NCI-H1436 treated with DMSO at 0.1 percent for 48 hours (cell line): ENCODE measurements at places on chromosomes 16 and 17.

GRCh38 chr17:13410874-13411273, 190.9 kb downstream of the HS3ST3A1 start:
- no peak for DNase-seq

GRCh38 chr16:67252609-67253497, 4.1 kb downstream of the SLC9A5 start:
- DNase-seq = no peak

GRCh38 chr16:75996491-75996890, 270.2 kb upstream of the CPHXL start:
- DNase-seq = no peak

- no peak for DNase-seq
Measured at GRCh38 chr17:12900474-12900873, 111.2 kb downstream of the ARHGAP44 start.

DNA sequence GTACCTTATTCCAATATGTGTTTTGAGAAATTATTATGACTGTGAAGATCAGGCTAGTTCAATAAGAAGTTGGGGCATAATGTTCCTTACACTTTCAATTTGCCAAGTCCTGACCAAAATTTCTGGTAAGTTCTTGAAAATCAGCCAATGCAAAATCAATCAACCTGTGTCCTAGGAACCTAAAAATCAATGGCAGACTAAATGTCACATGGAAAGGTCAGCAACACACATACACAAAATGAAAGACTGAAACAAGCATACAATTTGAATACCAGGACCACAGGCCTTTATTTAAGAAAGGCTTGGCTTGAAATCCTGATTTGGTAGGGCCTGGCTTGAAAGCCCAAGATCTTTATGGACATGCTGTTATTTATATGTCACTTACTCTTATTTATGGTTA, 155.5 kb upstream of the ZKSCAN2 start:
- DNase-seq = no peak

- DNase-seq = no peak
Measured at GRCh38 chr16:2086106-2086742, 38.4 kb downstream of the TSC2 start.

DNA sequence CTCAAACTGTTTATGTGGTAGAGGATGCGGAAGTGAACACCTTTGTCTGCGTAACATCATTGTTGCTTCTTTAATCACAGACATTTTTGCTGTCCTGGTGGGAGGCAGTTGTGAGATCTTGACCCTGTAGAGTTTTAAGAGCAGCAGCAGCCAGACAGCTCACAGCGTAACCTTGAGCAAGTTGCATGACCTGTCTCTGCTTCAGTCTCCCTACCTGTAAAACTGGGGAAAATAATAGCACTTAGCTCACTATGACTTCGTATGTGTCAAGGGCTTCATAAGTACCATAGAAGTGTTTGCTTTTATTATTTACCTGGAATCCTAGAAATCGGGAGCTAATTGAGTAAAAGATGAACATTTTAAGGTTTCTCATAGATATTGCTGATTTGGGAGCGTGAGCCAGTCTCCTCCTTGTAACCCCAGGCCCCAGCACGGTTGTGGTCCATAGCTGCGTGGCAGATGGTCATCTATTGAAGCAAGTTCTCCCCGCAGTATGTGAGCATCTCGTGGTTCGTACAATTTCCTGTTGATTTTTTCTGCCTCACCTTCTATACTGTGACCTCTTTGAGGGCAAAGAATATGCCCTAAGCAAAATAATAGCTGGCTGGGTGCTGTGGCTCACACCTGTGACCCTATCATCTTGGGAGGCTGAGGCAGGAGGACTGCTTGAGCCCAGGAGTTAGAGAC, 34.4 kb downstream of the GPRC5B start:
- no peak for DNase-seq

GRCh38 chr16:66260522-66261254, 105.8 kb upstream of the CDH5 start:
- no peak for DNase-seq
